PC-3 (cell line): ENCODE measurements at places on chromosomes 16 and 17.
A peak's percentile ranks its signal among the peaks of the same experiment; 100 is the strongest.

- peak; percentile 61 for DNase-seq
Observed at GRCh38 chr16:61858988-61859387, 177.2 kb downstream of the CDH8 start.

- DNase-seq = no peak
Observed at GRCh38 chr16:73329358-73330286, 281.7 kb upstream of the ZFHX3 start.

- DNase-seq = no peak
Observed at GRCh38 chr17:609232-609810, 105.3 kb downstream of the VPS53 start.

GRCh38 chr17:42980766-42981397 lies 517 bp downstream of the RUNDC1 start:
- DNase-seq = peak; percentile 62

- DNase-seq = no peak
Observed at GRCh38 chr17:77859035-77859810, 99.3 kb upstream of the TNRC6C start.

GRCh38 chr17:48593126-48593829 lies at the start of gene HOXB5:
Gene HOXB5 (minus strand): TSS chr17:48593779. CDS start chr17:48593682, 97 bp downstream.
- no peak for DNase-seq

DNA sequence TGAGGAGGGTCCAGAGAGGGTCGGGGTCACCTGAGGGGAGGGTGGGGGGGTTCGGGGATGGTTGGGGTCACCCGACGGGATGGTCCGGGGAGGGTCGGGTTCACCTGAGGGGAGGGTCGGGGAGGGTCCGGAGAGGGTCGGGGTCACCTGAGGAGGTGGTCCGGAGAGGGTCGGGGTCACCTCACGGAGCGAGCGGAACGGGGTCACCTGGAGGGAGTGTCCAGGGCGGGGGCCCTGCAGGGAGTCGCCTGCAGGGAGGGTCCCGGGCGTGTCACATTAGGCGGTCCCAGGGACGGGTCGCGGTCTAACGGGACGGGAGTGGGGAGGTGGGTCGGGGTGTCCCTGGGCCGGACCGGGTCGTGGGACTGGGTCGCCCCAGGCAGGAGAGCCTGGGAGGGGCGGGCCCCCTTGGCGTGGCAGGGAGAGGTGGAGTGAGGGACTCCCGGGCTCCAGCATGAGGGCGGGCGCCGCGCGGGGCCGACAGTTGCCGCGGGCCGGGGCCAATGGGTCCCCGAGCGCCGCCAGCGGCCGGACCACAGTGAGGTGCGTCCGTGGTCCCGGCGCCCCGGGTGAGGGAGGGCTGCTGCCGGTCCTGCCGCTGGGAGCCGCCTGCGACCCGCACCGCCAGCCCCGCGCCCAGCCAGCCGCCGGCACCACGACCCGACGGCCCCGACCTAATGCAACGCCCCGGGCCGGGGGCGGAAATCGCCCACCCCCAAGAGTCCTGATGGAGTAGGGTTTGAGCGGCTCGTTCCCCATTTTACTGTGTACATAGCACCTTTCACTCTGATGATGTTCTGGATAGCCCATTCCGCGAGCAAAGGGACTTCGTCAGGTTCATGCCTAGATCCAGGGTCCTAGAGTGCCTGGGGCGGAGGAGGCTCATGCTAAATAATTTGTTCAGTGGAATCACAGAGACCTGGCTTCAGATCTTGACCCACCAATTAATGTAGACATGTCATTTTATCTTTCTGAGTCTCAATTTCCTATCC lies 1.2 kb upstream of the ABCA3 start:
- DNase-seq = no peak

DNA sequence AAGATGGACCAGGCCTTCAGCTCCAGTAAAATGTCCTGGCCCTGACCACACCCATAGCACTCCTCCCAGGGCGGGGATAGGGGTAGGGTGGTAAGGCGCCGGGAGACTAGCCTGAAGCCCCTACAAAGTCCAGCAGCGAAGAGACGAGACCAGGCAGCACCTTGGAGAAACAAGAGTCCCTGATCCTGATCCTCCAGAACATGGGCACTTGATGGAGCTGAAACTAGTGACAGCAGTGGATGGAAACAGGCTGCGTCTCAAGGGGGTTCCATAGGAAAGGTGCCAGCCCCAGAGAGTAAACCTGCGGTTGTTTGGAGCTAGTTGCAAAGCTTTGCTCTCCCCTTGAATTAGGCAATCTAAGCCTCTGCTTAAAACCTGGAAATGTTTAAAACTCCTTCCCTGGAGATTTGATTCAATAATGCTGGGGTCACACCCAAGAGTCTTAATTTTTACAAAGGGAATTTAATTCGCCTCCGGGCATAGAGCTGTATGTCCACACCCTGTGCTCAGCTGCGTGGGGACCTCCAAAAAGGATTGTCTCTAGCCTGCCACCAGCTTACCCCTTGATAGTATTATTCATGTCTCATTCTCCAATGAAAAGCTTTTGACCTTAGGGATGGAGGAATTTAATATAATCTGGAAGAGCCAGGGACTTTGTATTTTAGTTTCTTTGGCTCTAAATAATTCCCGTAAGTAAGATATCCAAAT lies 258.6 kb downstream of the PMP22 start:
- no peak for DNase-seq

DNA sequence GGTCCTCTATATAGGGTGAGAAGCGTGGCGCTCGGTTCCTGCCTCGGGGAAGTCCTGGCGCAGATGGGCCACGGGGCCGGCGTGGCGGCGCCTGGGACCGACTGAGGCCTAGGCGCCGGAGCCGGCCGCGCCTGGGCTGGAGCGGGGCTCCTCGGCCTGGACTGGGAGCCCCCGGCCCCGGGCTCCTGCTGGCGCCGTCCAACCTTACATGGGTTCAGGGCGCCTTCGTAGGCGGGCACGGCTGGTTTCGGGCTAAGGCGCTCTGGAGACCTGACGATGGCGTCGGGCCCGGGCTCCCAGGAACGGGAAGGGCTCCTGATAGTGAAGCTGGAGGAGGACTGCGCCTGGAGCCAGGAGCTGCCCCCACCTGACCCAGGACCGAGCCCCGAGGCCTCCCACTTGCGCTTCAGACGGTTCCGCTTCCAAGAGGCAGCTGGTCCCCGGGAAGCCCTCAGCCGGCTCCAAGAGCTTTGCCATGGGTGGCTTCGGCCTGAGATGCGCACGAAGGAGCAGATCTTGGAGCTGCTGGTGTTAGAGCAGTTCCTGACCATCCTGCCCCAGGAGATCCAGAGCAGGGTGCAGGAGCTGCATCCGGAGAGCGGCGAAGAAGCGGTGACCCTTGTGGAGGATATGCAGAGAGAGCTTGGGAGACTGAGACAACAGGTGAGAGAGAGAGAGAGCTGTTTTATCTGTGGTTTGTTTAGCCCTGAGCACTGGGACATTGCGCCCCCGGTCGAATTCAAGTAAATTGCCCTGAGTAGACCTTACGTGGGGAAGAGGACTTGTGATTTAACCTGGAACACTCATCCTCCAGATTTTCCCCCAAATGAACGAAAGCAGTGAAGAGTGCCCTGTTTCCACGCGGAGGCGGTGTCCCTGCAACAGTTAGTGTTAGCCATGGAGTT lies 504 bp downstream of the ZNF263 start:
- no peak for DNase-seq
